Activated CD4-positive, alpha-beta T cell treated with anti-CD3 and anti-CD28 coated beads, Interleukin-2, Interleukin-4, amounts not matched to agents 100 ng/mL and 50 ng/mL, durations not matched to agents 16 hours and 8 hours (primary cell): ENCODE measurements at places on chromosomes 6 and 20.

GRCh38 chr20:32033316-32033715 is 18.7 kb upstream of the HCK start:
- DNase-seq, result no peak

GRCh38 chr20:38114353-38114791 is 50.7 kb downstream of the TGM2 start:
- no peak for DNase-seq

DNA sequence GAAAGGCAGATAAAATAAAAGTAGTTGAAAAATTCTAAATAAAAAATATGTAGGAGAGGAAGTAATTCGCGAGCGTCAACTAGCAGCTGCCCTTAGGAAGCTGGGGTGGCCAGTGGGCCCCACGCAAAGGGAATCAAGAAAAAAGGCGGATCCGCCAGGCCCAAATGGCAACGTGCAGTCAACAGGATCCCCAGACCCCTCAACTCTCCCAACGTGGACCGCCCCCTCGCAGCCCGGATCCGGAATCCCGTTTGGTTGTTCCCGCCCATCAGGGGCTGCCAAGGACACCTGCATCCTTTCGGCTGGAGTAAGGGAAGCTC is 296 bp downstream of the DZANK1 start:
- DNase-seq, result no peak

DNA sequence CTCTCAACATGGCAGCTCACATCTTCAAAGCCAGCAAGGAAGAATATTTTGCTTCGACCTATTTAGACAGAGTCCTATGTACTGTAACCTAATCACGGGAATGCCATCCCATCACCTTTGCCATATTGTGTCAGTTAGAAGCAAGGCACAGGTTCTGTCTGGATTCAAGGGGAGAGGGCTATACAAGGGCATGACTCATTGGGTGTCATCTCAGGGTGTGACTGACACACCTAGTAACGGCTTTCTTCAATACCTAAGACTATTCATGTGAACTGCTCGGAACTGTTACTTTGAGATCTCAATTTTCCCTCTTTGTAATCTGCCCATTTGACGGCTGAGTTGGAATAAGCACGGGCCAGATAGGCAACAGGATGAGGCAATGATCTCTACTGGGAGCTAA is 135.6 kb upstream of the HDGFL1 start:
- DNase-seq, result no peak

DNA sequence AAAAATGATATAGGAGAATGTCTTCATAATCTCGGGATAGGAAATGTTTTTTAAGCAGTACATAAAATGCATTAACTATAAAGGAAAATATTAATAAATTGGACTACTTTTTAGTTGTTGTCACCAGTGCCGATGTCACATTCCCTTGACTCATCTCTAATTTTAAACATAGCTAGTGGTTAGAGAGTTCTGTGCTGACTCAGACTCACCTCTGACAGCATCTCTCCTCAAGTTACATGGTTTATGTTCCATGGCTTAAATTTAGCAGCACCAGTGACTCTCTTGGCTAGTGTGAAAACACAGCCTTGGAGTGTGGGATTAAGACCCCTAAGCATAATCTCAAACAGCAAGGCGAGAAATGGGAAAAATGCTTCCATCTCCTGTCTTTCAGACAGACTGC is 311.8 kb upstream of the MMS22L start:
- DNase-seq, result no peak

DNA sequence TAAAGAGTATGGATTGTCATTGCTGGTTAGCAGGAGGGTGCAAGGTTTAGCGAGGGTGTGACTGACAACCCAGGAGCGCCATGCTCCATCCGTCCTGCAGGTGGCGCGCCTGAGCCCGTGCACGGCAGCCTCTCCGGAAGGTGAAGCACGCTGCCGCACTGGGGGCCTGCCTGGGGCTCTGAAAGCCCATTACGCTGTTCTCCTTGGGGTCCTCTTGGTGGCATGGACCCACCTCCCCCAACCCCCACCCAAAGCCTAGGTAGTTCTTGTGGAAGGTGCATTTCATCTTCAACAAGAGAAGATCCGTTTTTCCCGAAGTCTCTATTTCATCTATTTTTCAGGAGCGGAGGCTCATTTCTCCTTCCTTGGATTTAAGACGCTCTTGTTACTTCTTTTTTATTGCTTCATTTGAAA is 197.4 kb upstream of the KCNG1 start:
- peak; percentile 60 for DNase-seq

DNA sequence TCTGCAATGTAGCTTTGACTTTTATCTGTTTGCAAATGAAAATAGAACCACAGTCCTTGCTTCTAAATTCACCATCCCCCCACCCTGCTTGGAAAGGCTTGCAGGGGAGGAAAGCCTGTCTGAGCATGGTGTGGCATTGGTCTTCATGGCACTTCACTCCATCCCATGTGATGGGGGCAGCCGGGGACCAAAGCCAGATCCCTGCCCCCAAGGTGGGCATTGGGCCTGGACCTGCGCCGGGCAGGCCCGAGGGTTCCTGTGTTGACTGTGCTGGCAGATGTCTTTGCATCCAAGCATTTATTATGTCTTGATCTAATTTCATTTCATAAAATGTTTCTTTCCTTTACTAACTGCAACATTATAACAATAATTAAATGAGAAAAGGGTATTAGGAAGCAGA is 120.0 kb downstream of the SYNDIG1 start:
- DNase-seq, result no peak

DNA sequence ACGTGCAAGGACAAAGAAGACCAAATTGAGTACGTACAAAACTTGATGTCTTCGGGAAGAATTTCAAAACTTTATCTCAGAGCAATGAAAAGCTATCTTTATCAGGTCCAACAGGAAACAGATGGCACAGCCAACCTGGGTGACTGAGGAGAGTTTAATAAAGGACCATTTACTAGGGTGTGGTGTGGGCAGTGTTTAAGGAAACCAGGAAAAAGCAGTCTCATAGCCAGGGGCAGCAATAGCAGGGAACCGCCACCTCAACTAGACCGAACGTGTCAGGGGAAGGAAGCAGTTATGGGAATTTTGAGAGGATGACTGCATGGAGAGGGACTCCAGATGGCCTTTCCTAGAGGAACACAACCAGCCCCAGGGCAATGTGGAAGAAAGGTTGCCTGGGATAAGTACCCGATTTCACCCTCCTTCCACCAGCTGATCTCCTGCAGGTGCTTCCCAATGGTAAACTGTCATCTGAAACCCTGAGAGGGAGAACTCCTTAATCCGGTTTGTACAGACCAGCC is 15.2 kb upstream of the TAAR5 start:
- no peak for DNase-seq

DNA sequence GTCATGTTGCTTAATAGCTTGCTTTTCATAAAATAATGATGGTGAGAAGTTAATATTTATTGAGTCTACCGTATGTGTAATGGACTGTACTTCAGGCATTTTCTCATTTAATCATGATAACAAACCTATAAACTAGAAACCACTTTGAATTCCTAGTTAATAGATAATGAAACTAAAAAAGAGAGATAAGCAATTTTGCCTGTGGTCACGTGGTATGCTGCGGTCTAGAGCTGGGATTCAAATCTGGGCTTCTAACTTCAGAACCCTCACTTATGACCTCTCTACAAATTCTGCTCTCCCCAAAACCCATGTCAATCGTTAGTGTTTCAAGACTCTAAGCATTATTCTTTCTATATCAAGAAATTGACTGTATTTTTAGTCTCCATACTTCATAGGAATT is 700.7 kb downstream of the PRKN start:
- DNase-seq, result no peak

DNA sequence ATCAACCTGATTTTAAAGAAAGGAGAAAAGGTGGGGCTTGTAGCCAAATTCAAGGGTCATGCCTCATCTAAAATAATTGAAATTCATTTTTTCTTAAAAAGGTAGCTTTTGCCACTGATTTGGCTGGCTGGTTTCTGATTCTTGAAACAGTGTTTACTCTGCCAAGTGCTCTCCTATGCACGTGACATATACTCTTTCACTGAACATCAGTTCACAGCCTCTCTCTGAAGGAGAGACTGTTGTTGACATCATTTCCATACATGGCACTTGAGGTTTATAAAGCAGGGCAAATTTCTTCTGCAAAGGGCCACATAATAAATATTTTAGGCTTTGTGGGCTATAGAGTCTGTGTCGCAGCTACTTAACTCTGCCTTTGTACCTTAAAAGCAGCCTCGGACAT is 40.4 kb upstream of the DOK5 start:
- no peak for DNase-seq

DNA sequence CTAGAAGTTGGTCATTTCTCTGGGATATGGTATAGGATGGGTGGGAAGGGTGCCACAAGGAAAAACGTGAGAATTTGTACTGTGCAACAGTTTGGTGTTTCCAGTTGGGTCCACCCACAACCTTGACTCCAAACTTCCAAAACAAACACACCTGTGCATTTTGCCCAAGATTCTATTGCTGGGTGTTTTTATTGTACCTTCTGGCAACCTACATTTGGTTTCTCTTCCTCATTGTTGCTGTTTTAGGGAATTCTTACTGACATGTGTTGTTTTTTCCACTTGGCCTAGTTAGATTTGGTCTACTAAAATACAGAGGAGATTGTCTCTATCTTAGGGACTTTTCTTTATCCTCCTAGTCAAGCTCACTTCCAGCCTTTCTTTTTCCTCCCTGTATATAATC is 16.7 kb downstream of the TULP4 start:
- no peak for DNase-seq

- DNase-seq, result no peak
Observed at GRCh38 chr6:11196511-11197174, 35.8 kb downstream of the NEDD9 start.

DNA sequence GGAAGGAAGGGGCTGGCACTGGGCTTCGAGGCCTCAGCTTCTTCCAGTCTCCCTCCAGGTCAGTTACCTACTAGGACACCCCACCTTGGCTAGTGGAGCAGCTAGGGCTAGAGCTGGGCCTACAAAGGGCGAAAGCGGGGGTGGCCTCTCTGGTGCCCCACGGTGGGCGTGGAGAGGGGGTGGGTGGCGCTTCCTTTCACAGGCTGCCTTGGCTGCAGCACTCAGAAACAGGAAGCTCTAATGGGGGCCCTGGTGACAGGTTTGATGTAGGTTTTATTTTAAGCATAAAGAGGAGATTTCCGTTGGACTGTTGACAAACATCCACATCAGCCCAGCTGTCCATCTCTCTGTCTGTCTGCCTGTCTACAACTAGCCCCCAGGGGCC is 13.4 kb downstream of the FAM110A start:
- DNase-seq, result peak; percentile 46

DNA sequence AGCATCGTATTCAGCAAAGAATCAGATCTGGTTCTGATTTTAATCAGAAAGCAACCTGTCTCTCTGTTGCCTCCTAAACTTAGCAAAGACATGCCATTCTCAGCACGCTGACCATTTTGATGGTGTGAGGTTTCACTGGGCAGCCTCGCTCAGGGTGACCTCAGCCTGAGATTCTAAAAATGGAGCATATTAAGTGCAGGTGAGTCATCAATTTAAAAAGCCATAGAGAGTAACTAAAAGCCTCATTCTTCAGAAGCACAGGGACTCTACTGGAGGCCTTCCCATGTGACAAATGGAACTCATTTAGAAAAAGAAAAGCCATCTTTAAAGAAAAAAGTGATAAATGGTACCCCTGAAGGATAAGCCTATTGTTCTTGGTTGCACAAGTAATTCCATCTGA is 91.3 kb downstream of the FILIP1 start:
- DNase-seq, result no peak

DNA sequence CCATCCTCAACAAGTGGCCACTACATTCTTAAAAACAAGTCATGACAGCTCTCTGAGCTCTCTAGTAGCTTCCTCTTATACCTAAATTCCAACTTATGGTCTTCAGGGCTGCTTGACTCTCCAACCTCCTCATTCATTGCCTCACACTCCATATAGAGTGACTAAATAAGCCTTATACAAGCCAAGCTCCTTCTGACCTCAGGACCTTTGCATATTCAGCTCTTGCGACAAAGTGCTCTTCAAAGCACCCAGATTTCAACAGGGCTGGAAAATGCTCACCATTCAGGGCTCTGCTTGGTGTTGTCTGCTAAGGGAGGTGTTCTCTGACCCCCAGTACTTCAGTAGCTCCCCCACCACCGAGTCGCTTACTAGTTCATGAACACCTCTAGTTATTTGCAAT is 3.7 kb downstream of the TREML2 start:
- DNase-seq, result no peak

DNA sequence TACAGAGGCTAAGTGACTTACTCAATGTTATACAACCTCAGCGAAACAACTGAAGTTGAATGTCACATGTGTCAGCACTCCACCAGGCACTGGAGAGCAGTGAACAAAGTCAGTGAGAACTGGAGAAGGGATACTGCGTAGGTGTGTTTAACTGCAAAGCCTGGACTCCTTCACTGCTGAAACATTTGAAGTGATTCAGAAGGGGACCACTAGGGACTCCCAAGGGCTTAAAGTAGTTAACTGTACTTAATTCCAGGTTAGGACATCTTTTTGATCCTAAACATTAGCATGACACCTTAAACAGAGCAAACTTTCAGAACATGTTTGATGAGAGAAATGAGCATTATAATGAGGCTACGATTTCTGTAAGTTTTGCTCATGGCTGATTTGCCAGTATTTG is 45.0 kb upstream of the ZBTB24 start:
- DNase-seq, result no peak

GRCh38 chr20:15673206-15673605 is 900.0 kb downstream of the KIF16B start:
- DNase-seq, result no peak

DNA sequence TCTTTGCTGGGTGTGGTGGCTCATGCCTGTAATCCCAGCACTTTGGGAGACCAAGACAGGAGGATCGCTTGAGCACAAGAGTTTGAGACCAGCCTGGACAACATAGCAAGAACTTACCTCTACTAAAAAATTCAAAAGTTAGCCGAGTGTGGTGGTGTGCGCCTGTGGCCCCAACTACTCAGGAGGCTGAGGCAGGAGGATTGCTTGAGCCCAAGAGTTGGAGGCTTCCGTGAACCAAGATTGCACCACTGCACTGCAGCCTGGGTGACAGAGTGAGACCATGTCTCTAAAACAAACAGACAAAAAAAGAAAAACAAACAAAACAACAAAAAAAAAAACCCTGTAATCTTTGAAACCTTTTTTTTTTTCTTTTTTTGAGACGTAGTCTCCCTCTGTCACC is 67.5 kb downstream of the CAP2 start:
- no peak for DNase-seq

DNA sequence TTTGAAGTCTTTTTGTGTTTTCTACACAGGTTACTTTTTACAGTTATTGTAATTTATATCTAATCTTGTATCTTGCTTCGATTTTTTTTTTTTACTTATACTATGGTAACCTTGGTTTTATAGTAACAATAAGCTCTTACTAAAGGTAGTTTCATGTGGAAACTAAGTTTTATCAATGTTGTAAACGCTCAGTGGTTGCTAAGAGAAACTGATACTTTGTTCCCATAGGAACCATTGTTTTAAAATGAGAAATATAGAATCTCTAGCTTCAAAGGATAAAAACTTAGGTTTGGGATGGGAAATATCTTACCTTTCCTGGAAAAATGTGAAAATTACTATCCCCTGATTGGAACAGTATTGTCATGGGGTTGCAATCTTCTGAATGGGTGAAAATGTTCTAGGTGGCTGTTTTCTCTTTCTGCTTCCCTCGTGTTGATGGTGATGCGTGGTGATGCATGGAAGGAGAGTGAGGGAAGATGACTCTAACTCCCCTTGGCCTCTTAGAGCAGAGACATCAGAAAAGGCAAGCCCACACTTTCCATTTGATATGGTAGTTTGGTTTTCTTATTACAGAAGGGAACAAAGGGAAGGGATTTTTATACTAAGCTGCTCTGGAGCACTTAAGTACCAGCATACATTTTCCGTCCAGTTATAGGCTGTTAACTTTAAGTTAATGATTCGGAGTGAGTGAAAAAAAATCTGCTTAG is 23.5 kb upstream of the BACH2 start:
- DNase-seq, result peak; percentile 4
